KBM-7 (cell line): ENCODE measurements at places on chromosomes 16 and 17.

DNA sequence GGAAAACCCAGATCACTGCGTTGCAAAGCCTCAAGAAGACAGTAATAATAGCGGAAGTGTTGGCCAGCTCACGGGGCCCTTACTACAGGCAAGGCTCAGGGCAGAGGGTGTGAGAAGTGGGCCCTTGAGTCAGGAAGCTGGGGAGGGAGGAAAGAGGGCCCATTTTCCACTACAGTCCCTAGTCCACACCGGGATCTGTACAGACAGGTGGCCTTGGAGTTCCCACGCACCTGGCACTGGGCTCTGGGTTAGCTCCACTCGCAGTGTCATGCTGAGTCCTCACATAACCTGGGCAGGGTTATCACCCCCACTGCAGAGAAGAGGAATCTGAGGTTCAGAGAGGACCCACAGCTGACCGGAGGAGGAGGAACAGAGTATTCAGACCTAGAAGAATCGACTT lies 16.8 kb upstream of the MTSS2 start:
- DNase-seq = no peak

DNA sequence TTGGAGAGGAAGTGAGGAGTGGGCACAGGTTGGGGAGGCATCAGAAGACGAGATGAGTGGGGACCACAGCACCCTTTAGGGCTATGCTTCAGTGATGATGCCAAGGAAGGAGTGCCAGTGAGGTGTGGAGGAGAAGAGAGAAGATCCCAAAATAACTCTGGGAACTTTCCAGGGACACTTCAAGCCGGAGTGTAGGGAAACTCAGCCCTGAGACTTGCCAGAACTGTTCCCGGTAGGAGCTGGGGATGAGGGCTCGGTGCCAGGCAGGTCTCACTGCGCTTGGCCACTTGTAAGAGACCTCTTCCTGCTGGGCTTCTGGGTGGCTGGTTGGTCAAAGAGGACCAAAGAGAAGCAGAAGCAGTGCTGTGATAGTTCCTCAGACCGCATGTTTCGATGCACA lies 63.6 kb downstream of the SHISA6 start:
- DNase-seq = no peak

GRCh38 chr16:27312580-27313421 lies 973 bp upstream of the IL4R start:
- DNase-seq = no peak

DNA sequence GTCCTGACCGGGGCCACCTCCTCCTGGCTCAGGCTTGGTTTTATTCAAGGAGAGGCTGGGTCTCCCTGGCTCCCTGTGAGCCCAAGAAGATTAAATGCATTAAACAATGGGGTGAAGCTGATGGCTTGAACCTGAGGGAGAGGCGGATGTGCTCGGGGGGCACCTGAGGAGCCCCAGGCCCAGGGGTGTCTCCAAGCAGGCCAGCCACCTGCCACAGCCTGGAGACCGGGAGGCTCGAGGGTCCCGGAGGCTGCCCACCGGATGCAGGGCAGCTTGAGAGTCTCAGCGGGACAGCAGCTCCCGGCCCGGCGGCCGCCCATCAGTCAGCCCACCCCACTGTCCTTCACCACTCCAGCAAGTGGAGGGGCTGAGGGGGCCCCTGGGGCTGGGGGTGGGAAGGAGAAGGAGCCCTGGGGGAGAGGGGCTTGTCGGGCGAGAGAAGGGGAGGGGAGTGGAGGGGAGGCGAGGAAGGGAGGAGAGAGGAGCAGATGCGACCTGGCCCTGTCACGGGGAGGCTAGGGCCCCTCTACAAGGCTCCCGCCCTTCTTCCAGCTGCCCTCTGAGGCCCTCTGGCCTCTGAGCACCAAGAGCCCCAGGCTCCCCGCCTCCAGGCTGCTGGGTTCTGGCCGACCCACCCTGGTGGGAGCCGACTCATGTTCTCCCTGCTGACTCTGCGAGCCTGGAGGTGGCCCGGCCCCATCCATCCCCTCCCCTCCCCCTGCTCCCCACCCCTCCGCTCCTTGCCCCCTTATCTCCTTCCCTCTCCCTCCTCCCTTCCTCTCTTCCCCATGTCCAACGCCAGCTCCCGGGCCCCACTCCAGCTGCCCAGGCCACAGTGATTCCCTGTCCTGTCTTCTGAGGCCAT lies 13.2 kb downstream of the CD7 start:
- DNase-seq = no peak

DNA sequence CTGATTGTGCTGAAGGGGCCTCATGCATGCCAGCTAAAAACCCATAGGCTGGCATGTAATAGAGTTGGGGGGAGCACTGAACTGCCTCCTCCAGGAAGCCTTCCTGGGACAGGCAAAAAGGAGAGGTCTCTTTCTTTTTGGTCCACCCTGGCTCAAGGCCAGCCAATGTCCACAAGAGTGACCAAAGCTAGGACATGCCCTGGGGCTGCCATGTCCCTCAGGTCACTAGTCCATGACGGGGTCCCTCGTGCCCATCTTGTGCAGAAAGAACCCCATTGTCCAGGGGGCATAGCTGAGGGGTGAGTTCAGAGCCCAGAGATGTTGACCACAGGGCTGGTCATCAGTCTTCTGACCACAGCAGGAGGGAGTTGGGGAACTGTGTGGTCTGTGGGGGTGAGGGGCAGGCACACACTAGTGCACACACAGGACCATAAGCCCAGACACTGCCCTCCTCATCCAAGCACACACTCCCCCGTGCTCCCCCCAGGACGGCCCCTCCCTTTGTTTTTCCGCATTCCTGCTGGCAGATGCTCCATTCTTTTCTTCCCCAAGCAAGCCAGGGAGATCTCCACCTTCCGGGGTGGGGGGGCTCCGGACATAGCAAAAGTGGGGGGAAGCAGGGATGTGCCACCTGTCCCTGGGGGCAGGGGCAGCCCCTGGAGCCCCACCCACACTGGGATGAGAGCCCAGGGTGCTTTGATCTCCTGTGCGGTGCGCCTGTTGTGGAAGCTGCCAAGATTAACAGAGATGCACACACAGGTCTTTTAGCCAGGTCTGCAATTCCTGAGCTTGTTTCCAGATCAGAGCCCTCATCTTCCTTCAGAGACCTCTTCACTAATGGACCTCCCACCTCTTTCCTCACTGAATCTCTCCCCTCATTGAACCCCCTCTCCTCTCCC lies 25.2 kb upstream of the PHB1 start:
- no peak for DNase-seq
